Fibroblast of gingiva (primary cell): ENCODE measurements at places on chromosomes 6 and 20.

- peak; percentile 34 for DNase-seq
These were observed 37.6 kb upstream of the EPB41L1 start for GRCh38 chr20:36116807-36117441.

- DNase-seq = no peak
These were observed 75.8 kb downstream of the ZMYND8 start for GRCh38 chr20:47280668-47281067.

- no peak for DNase-seq
These were observed 58.5 kb downstream of the OGFRL1 start for GRCh38 chr6:71347119-71347518.

GRCh38 chr6:138724015-138724414 is 49.6 kb upstream of the CCDC28A start:
- peak; percentile 16 for DNase-seq

DNA sequence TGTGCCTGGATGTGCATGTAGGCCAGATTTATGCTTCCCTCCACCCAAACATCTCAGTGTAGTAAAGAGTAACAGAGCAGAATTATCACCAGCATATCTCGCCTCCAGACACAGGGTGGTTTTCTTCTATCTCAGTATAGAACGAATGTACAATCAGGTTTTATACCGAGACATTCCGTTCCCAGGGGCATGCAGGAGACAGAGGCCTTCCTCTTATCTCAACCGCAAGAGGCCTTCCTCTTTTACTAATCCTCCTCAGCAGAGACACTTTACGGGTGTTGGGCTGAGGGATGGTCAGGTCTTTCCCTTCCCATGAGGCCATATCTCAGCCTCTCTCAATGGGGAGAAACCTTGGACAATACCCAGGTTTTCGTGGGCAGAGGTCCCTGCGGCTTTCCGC is 36.4 kb upstream of the MC3R start:
- DNase-seq = no peak

DNA sequence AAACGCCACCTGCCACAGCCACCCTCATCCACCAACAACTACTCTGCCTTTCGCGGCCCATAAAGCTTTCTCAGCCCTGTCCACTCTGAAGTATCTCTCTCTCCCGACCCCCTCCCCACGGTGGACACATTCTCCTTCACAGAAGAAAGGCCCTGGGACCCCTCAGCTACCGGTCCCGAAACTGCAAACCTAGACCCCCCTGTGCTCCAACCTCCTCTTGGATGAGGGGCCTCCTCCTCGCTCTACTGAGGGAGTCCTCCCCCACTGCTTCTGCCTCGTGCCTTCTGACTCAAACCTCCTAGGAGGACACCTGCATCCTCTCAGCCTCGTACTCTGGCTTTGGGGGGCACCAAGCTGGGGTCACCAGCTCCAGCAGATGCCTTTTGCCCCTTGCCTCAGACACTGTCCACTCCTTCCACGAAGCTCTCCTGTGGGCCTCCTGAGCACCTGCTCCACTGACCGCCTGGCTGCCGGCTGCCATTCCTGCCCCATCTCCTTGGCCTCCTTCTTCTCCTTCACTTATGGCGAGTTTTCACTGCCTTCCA is 24.9 kb downstream of the RNASET2 start:
- no peak for DNase-seq

- DNase-seq = no peak
These were observed 2.3 kb downstream of the KLHDC3 start for GRCh38 chr6:43016176-43016942.

- no peak for DNase-seq
These were observed 108.4 kb downstream of the HUS1B start for GRCh38 chr6:548517-548916.

DNA sequence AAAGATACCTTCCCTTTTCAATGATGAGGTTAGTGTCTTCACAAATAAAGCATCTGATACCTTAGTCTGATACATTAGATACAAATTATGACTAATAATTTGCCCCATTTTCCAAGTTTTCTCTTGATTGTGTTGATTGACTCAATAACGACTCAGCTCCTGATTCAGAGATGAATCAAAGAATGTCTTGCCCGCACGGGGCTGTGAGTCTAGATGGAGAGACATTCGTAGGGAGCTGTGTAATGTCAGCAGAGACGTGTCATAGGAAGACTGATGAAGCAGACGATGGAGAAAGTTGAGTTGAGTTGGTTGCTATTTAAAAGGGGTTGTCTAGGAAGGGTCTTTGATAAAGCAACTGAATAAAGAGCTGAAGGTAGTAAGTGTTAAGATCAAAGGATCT is 78.2 kb downstream of the TSHZ2 start:
- DNase-seq = no peak

DNA sequence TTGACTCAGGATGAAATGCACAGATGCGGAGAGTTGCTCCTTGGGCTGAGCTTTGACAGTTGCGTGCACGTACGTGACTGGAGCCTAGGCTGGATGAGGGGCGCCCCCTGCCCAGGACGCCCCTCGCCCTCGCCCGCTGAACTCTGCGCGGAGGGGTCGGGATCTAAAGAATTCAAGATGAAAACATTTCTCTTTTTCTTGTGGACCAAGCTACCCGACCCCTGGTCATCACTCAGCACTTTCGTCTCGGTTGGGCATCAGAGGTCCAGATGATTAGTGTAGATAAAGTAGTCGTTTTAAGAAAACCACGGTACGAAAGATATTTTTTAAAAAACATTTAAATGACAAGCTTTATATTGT is 700 bp downstream of the DTD1 start:
- DNase-seq = no peak

- no peak for DNase-seq
These were observed 245.9 kb downstream of the FARS2 start for GRCh38 chr6:5507131-5507681.

DNA sequence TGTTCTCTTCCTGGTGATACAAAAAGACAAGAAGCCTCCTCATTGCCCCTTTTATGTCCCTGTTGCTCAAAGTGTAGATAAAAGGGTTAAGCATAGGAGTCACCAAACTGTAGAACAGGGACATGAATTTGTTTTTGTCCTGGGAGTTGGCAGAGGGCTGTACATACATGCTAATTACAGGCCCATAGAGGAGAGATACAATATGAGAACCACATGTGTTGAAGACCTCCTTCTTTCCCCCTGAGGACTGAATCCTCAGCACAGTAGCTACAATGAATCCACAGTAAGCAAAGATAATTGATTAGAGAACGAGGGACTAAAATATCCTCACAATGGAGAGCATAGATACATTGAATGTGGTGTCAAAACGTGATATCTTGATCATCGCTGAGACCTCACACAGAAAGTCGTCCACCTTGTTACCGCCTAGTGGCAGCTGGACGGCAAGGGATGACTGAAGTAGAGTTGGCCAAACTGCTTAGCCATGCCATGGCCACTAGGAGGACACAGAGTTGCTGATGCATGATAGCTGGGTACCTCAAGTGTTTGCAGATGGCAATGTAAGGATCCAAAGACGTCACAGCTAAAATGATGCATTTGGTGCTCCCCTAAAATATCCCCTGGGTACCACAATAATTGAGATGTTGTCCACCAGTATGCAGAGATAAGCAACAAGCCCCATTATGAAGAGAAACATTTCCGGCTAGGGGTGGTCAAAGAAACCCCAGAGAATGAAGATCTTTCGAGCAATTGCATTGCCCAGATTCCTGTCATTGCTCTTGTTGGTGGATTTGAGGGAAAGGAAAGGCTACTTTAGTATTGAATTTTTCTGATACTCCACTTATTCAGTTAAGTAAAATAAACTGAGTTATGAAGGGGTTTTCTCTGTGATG is 15.0 kb downstream of the OR2B3 start:
- DNase-seq = peak; percentile 9

- peak; percentile 60 for DNase-seq
These were observed 62.6 kb downstream of the FAM50B start for GRCh38 chr6:3911614-3912336.

- no peak for DNase-seq
These were observed 50.3 kb downstream of the PLAGL1 start for GRCh38 chr6:143957679-143958274.

GRCh38 chr20:41373251-41373783 is 6.7 kb upstream of the EMILIN3 start:
- no peak for DNase-seq

DNA sequence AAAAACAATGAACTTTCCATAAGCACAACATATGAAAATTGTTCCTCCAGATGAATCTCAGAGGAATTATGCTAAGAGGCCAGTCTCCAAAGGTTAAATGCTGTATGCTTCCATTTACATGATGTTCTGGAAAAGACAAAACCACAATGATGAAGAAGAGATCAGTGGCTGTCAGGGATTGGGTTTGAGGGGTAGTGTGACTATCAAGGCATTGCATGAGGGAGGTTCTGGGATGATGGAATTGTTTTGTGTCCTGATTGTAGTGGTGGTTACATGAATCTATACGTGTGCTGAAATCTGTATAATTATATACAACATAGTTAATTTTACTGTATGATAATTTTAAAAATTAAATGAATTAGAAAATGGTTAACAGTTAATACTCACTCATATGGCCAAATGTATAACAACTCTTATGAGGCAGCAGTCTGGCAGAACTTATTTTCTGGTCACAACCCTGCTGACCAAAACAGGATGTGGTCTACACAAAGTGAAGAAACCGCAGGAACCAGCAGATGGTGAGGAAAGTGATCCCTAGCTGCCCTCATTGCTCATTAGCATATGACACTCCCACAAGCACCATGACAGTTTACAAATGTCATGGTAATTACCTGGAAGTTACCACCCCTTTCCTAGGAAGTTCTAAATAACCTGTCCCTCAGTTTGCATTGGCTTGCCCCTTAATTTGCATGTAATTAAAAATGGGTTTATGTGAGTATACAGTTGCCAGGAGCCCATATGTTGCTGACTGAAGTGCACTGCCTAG is 31.9 kb downstream of the NSFL1C start:
- peak; percentile 90 for DNase-seq

DNA sequence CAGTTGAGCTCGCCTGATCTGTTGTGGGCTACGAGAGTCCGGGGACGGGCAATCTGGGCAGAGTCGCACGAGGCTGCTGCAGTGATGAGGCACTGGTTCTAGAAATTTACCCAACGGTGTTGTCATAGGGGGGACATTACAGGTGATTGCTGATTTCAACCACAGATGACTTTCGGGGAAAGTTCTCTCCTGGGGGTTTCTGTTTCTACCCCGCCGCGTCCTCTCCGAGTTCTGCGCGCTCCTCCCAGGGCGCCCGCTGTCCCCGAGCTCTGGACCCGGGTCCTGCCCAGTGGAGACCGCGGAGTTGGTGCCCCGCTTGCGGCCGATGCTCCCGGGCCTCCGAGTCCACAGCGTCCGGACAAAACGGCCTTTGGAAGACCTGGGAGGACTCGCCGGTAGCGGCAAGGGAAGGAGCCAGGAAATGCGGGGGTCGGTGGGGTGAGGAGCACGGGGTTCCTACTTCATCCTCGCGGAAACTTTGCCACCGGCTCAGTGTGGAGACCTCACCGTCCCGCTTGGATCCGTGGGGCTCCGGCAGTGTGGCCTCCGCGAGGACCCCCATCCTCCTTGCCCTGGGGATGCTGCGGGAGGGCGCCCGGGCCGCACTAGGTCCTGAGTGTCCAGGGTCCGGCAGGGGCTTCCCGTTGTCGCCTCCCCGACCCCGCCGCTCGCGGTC is 12.3 kb upstream of the RAET1L start:
- DNase-seq = no peak

DNA sequence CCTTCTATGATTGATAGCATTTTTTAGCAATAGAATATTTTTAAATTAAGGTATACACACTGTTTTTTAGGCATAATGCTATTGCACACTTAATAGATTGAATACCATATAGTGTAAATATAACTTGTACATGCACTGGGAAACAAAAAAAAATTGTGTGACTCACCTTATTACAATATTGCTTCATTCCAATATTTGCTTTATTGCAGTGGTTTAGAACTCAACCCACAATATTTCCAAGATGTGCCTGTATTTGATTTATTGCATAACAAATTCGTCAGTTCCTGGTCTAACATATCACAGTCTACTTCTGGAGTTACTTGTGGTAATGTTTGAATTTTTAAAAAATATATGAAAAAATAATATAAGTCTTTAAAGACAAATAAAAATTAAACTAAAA is 41.9 kb upstream of the DEFB112 start:
- peak; percentile 17 for DNase-seq

DNA sequence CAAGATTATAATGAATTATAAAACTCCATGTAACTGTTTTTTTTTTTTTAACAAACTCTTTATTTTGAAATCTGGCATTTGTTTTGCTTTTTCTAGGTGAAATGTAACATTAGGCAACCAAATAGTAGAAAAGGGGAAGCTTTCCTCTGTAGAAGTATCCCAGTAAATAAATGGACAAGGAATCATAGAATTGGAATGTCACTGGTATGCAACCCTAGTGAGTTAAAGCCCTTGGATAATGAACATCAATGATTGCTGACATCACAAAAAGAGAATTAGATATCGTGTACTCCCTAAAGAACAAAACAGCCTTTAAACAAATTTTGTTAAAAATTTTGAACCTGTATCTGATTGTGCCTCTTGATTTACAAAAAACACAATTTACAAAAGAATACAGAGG is 93.9 kb upstream of the OGFRL1 start:
- DNase-seq = peak; percentile 86

DNA sequence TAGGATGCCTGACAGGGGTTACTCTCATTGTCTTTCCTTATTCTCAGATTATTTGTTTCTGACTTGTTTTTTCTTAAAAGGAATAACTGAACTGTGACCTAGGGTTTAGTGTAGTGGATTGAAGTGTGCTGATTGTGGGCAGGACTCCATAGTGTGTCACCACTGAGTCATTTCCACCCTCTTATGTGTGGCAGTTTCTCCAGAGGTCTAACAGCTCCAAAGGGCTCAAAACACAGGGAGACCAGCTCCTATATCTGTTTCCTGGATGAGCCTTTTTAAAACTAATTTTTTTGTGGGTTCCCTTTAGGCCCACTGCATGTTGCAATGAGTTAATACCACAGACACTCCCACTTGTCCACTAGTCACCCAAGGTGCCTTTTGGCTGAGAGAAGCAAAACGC is 951.1 kb upstream of the ADGRB3 start:
- no peak for DNase-seq

DNA sequence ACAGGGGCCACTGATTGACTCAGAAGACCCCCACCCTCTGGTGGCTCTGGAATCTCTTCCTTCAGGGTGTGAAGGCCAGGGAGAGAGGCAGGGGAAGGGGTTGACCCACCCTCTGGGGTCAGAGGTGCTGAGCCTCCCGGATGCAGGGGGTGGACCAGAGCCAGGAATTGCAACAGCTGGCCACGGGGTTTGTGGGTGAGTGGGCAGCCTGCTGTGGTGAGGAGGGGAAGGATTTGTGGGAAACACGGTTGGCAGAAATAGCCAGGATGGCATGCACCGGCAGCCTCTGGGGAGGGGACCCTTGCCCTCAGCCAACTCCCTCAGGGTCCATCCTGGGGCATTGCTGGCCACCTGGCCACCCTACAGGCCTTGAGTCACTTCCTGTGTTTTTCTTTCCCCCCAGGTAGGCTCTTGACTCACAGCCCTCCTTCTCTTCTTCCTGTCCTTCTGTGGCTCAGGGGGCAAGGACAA is 92.8 kb downstream of the MRPL14 start:
- DNase-seq = no peak
